ENCODE measurements at places on chromosomes 16 and 17.

DNA sequence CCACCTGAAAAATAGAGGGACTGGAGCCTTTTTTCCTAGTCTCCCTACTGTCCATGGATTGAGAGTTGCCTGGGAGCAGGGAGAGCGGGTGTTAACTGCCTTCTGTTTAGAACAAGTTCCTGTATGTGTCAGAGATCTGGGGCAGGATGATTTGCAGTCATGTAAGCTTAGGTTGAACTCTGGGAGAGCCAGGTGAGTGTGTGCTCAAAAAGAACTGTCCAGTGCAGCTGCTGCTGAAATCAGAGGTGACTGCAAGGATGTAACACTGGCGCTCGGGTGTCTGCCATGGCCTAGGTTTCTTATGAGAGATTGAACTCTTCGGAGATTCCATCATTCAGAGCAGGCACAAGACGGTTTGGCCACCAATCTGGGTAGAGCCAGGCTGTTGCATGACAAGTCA, 432.5 kb downstream of the CDH13 start:
- no peak for DNase-seq

DNA sequence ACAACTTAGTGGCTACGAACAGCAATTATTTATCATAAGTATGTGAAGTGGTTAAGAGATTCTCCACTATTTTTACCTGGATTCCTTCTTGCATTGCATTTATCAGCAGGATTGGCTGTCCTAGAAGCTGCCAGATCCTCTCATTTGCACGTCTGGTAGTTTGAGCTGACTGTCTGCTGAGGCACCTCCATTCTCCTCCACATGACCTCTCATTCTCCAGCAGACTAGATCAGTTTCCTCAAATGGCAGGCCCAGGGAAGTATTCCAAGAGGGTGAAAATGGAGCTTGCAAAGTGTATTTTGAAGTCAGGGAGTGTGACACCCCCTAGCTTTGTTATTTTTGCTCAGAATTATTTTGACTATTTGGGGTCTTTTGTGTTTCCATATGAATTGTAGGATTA, 870.1 kb downstream of the CDH11 start:
- DNase-seq = no peak

DNA sequence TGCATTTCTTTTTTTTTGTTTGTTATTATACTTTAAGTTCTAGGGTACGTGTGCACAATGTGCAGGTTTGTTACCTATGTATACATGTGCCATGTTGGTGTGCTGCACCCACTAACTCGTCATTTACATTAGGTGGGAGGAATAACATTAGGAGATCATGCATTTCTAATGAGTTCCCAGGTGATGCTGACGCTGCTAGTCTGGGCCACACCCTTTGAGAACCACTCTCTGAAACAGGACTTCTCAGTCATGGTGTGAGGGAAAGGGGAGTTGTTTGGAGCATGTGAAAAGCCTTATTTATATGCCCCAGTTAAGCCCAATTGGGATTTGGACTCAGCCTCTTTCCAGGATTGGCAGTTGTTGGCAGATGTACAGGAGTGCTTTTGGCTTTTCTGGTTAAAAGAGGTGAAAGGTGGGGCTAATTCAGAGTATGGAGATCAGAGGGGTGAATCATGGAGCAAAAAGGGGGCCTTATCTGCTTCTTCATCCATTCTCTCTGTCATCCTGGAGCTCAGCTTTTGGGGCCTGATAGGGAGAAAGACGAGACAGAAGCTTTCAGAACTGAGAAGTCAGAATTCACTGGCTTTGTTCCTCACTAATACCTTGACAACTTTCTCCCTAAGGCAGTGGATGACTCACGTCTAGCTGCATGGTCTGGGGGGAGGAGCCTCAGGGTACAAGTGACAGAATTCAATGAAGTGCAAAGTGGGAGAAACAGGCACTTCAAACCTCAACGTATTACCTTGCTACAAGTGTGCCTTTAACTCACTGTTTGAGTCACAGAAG, 180.0 kb upstream of the CACNG3 start:
- DNase-seq = no peak

- DNase-seq = no peak
Observed at GRCh38 chr17:49741009-49741691, 22.8 kb downstream of the FAM117A start.

GRCh38 chr16:72131036-72131435, 37.4 kb downstream of the DHX38 start:
- no peak for DNase-seq

DNA sequence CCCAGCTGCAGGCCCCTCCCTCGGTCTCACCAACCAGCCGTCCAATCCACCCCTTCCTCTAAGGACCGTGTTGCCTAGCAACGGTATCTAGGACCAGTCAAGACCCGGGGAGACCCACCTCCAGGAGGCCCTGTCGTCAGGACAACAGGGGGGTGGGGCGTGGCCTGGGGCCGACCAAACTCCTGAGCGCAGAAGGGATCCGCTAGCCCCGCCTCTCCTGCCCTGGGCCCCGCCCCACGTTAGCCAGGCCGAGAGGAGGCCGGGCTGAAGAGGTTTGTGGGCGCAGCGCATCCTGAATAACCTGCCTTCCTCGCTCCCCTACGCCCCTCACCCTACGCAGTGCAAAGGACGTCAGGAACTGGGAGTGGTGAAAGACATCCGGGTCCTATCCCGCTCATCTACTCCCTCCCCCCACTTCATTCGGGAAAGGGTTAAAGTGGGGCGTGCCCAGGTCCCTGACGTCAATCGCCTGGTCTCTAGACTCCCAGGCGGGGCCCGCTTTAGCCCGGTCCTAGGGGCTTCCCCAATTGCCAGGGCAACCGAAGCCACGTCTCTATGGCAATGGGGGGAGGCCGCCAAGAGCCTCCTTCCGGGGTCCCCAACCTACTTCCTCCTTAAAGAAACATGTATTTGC, 14.7 kb downstream of the DLG4 start:
- DNase-seq = peak; percentile 90

GRCh38 chr16:86212706-86213436, 297.5 kb upstream of the FOXF1 start:
- no peak for DNase-seq

DNA sequence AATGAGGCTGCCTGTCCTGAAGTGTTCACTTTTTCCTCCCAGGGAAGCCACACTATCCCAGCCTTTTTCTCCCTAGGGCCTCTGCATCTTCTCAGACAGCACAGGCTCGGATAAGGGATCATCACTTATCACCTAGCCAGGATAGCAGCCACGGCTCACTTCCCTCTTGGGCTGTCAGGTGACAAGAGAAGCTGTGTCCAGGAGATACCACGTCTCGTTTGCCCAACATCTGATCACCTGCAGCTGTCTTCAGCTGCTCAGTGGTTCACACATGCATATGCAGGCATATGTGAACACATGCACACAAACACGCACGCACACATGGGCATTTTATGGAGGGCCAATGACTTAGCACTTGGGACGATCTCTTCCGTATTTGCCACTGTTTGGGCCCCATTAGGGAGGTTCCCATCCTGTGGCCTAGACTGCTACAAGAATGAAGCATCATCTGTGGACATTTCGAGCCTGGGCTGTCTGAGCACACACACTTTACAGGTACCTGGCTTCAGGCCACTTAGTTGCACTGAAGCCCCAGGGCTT, 32.4 kb upstream of the ADORA2B start:
- no peak for DNase-seq

GRCh38 chr17:69179227-69179952, 37.7 kb upstream of the ABCA6 start:
- DNase-seq = no peak

- no peak for DNase-seq
Observed at GRCh38 chr16:8866884-8867215, 2.0 kb downstream of the CARHSP1 start.

- no peak for DNase-seq
Observed at GRCh38 chr17:59893676-59894100, 767 bp downstream of the RPS6KB1 start.

DNA sequence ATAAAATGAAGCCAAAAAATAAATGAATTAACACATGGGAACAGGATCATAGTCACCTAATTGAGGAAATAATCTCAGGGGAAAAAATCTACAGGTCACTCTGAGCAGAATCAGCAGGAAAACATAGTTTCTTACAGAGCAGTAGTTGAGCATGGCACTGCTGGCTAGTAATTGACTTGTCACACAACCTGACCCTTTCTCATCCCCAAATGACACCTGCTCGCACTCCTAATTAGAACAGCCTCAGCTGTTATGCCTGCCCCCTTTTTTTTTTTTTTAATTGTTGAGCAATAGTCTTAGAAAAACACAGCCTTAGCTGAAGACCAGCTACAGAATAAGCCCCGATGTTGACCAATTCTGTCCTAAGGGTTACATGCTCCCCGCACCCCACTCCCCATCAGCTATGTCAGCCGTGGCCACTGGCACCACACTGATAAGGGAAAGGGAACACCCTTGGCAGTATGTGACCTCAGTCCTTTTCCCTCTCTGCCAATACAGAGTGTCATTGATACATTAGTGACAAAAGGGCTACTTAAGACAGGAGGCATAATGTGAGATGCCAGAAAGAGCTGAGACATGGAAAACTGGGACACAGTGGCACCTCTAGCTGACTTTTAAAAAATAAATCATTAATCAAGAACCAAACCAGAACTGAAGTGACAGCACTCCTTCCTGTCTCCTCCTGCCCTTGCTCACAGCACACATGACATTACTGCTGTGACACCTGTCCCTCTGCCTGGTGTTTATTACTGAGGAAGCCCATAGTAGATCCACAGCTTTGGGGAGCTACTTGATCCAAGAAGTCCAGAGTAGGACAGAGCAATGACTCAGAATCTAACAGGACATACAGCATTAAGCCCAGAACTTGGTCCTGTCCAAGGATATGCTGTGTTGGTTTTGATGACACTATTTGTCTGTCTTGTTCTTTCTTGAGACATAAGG, 41.7 kb downstream of the WDR59 start:
- no peak for DNase-seq

DNA sequence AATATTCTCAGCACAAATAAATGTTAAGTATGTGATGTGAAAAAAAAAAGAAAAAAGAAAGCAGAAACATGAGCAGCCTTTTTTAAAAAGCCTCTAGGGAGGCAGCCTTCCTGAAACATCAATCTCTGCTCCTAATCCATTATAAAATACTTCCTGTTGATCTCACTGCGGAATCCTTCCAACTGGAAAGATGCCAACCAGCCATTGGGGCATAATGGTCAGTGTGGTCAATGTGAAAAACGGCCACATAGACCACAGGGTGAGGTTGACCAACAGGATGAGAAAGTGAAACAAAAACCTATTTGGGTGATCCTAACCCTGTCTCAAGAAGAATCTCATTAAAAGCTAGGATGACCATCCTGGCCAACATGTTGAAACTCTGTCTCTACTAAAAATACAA, 26.1 kb upstream of the ABCA8 start:
- no peak for DNase-seq

- DNase-seq = peak; percentile 85
Observed at GRCh38 chr17:79741751-79742588, 11.2 kb downstream of the ENPP7 start.

Measured in right kidney (tissue), 9 donors.